Activated naive CD8-positive, alpha-beta T cell treated with anti-CD3 and anti-CD28 coated beads for 36 hours (primary cell): ENCODE measurements at places on chromosomes 5 and 9.

- DNase-seq = no peak
Measured at GRCh38 chr5:132283423-132284043, 10.7 kb upstream of the SLC22A4 start.

DNA sequence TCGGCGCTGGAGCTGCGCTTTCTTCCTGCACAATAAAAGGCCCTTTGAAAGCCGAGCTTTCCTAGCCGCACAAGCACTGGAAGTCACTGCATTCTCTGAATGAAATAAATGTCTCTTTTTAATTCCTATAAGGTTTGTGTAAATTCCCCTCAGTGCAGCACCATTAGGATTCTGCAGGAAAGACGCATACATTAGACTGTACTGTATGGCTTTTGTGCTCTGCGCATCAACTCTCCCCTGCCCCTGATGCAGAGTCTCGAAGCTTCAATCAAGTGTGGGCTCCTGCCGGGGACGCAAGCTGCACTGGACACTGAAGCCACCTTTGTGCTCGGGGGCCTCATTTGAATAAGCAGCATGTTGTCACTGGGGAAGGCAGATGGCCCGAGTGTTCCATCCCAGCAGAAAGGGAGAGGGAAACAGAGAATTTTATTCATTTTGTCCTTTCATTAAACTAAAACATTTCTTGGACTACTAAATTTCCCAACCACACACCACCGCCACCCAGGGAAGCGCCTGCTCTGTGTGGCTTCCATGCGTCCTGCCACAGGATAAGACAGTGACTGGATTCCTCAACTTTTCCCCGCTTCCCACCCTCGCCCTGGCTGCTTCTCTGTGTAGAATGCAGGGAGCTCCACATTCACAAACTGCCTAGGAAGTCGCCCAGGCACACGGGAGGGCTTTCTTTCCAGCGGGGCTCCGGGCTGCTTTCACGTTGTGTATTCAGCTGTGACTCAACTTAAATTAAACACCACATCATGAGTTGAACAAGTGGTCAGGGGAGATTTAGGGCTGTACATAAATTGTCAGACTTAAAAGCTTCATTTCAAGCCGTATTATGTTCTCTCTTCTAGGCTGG, 635.4 kb downstream of the IRX1 start:
- DNase-seq = no peak

DNA sequence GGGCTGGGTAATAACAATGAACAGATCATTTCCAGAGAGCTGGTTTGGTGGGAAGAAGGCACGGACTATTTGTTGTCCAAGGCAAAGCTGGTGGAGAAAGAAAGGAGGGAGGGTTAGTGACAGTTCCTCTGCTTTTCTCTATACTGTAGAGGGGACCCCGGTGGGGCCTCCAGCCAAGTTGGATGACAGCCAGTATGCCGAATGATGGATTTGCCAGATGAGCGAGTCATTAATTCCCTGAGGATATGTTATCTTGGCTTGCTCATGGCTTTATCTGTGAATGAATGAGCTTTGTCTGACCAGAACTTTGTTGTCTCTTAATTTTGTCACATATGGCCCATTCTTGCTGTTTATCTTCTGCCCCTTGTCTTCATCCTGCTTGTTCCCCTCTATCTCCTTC, 158.6 kb upstream of the GLRA1 start:
- DNase-seq = no peak

DNA sequence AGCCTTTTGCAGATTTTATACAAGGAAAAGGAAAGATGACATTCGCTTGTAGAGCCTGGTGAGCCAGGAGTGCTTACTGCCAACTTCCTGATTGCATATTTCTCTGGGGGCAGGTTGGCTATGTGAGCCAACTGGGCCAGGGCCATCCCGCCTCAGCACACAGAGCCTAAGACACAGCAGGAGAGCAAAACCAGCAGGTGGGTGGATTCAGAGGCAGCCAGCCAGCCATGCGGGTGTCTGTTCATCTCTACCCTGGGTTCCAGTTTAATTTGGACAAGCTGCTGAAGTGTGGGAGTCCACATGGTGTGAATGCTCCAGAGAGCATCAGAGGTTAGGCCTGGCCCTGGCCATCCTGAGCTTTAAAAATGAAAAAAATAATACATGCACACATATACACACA, 291.4 kb downstream of the ARHGEF28 start:
- DNase-seq = no peak

- DNase-seq = no peak
Measured at GRCh38 chr5:56164376-56164775, 68.8 kb downstream of the ANKRD55 start.

GRCh38 chr9:106622164-106622487, 240.8 kb upstream of the ZNF462 start:
- no peak for DNase-seq

DNA sequence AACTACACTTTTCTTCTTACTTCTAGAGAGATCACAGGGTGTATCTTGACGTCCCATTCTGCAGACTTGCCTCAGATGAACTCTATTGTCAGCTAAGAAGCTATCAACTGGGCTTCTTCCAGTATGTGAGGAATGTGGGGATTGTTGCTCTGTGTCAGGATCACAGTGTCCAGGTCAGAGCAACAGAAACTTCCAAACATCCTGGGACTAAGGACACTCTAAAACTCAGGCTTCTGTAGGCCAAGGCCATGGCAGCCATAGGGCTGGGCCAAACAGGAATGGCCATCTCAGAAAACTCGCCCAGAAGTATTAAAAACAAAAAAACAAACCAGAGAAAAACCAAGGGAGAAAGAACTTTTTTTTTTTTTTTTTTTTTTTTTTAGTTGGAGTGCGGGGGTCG, 210.0 kb upstream of the CLINT1 start:
- no peak for DNase-seq

DNA sequence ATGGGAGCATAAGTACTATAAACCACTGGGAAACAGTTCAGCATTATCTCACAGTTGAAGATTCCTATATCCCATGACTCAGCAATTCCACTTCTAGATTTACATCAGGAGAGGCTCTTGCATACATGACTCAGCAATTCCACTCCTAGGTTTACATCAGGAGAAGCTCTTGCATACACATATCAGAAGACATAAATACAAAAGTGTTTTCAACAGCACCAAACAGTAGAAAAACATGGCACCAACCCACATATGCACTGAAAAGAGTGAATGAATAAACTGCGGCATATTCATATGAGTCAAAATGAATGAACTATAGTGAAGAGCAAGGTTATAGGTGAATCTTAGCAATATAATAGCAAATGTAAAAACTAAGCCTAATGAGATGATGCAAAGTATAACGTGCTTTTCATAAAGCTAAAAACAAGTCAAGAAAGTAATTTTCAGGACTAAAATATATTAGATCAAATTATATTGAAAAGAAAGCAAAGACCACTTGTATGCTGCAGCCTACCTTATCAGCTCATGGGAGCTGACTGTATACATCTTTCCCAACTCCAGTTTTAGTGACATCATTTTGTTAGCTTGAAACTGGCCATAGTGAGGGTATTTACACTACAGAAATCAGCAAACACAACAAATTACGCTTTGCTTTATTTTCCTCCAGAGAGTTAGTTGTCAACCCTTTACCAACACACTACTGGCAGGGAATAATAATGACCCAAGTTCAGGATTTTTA, 95.8 kb downstream of the ANKRD18B start:
- no peak for DNase-seq

- no peak for DNase-seq
Measured at GRCh38 chr5:149605998-149606724, 24.9 kb downstream of the ARHGEF37 start.

DNA sequence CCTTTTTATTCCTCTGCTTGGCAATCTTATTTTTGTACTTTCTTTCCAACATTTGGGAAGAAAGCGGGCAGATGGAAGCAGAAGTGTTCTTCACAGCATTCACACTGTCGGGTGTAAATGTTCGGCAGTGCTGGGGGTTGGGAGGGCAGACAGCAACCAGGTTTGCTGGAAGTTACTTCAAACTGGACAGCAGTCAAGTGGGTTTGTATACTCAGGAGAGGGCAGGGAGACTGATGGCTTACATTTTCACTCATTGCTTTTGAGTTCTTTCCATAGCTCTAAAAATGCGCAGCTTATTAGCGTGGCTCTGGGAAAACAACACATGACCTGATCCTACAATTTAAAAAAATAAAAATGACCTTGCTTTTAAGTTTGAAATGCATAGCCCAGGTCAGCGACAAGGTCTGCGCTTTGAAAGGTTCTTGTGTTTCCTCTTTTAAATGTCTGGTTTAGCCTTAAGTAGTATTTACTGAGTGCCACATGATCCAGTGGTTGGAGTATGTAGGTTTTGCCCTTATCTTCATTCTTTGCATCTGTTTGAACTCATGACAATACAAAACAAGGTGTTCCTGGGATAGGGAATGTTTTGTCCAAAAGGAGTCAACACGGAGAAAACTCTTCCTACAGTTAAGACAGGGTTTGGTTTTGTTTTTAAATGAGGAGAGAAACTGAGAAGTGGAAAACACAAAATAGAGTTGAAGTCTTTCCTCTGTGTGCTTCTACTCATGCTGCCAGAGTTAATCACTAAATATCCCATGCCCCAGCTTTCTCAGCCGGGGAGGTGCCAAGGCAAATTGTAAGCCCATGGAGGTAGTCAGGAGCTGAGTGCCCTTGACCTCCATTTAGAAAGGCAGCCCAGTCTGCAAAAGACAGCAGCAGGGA, 132.7 kb upstream of the DMRT1 start:
- no peak for DNase-seq
